Stimulated activated CD4-positive, alpha-beta T cell treated with anti-CD3 and anti-CD28 coated beads, Interleukin-15, amount 100 ng/mL, for 48 hours (primary cell): ENCODE measurements at places on chromosomes 3 and 15.

GRCh38 chr3:46471371-46471914, 6.7 kb upstream of the LTF start:
- no peak for DNase-seq

DNA sequence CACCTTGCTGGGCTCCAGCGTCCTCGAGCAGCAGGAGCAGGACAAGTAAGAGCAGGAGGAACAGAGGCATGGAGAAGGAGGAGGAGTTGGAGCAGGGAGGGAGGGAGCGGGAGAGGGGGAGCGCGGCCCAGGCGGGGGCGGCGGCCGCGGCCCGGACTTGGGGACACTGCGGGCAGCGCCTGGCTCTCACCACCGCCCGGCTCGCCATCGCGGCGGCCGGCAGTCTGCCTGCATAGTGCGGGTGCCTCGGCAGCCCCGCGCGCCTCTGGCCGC, 440 bp downstream of the DCBLD2 start:
- no peak for DNase-seq

- DNase-seq = no peak
Observed at GRCh38 chr3:87354398-87354797, 78.0 kb upstream of the POU1F1 start.

DNA sequence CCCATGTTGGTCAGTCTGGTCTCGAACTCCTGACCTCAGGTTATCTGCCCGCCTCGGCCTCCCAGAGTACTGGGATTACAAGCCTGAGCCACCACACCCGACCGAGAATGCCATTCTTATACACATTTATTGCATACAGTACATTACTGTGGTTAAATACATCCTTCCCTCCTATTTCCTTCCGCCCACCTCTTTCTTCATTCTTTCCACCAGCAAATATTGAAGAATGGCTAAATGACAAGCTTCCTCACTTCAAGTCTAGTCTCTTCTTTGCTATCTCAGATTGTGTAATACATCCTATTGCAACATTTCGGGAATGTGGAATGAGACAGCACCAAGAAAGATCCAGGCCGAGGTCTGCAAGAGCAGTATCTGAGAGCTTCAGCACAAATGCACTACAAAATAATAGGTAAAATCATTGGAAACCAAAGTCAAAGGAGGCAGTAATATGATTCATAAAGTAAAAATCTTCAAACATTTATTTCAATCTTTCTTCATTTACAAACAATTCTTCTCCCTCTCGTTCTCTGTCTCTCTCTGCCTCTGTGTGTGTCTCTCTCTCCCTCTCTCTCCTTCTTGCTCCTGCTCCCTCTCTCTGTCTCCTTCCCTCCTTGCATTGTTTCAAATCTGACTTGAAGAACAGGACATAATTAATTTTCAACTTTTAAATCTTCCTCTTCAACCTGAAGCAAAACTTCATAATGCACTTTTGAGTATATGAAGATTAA, 94.7 kb upstream of the TGFBR2 start:
- no peak for DNase-seq

DNA sequence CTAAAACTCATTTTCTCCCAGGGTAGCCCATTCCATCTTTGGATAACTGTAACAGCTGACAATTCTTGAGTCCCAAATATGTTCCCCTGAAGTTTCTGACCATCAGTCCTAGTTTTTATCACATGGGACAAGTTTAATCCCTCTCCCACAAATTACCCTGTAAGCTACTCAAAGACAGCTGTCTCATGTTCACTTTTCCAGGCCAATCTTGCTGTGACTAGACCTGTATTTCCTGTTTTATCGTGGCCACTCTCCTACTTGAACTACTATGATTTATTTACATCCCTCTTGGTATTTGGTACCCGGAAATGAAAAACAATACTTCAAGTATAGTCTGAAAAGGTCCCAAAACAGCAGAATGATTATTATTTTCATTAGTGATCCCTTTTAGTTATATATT, 95.1 kb upstream of the MEX3B start:
- DNase-seq = no peak

GRCh38 chr3:193782276-193782647, 189.3 kb downstream of the OPA1 start:
- DNase-seq = no peak
